ENCODE measurements at places on chromosomes 5 and 9. TPM values are rescaled to one million over a fixed set of nuclear protein-coding genes. Genes with fewer than 3 reads are reported as not detected.

GRCh38 chr5:61461417-61461816 is 129.4 kb downstream of the ZSWIM6 start:
- H3K36me3 ChIP-seq, result no peaks in the 10 kb centered on the region
- no peak overlapping the region for H3K27ac ChIP-seq
- H3K4me1 ChIP-seq, result peaks cover 52% of the 10 kb centered on the region
- no peaks in the 10 kb centered on the region for H3K27me3 ChIP-seq

- H3K4me3 ChIP-seq, result no peak overlapping the region
- DNase-seq, result no peak
- H3K36me3 ChIP-seq, result peaks cover 16% of the 10 kb centered on the region
- no peaks in the 10 kb centered on the region for H3K27me3 ChIP-seq
- H3K4me1 ChIP-seq, result peaks cover 29% of the 10 kb centered on the region
These were observed 15.0 kb downstream of the PJA2 start for GRCh38 chr5:109394806-109395205.

EIF4EBP3 gene
- 2.2 TPM for total RNA-seq

- no peak for DNase-seq
- H3K27ac ChIP-seq, result no peak overlapping the region
- no peaks in the 10 kb centered on the region for H3K36me3 ChIP-seq
- H3K4me3 ChIP-seq, result no peak overlapping the region
- peaks cover 8% of the 10 kb centered on the region for H3K27me3 ChIP-seq
These were observed 8.3 kb upstream of the ANKRD31 start for GRCh38 chr5:75245023-75245422.

DAB2 gene
- total RNA-seq, result 192 TPM

- no peaks in the 10 kb centered on the region for H3K27me3 ChIP-seq
- H3K4me3 ChIP-seq, result no peak overlapping the region
- H3K36me3 ChIP-seq, result peaks cover 6% of the 10 kb centered on the region
- H3K27ac ChIP-seq, result 0 out of 2 replicates have a peak overlapping the region, but pooled peaks have one; percentile 11
- DNase-seq, result no peak
These were observed 55.1 kb downstream of the EHMT1 start for GRCh38 chr9:137673886-137674285.

C6 gene
- total RNA-seq, result not detected

GRCh38 chr9:121767171-121767769 is 115.8 kb downstream of the DAB2IP start:
- peaks cover 6% of the 10 kb centered on the region for H3K27me3 ChIP-seq
- peak overlapping the region; percentile 52 for H3K27ac ChIP-seq
- H3K4me1 ChIP-seq, result peaks cover 72% of the 10 kb centered on the region
- H3K36me3 ChIP-seq, result peaks cover 38% of the 10 kb centered on the region

DNA sequence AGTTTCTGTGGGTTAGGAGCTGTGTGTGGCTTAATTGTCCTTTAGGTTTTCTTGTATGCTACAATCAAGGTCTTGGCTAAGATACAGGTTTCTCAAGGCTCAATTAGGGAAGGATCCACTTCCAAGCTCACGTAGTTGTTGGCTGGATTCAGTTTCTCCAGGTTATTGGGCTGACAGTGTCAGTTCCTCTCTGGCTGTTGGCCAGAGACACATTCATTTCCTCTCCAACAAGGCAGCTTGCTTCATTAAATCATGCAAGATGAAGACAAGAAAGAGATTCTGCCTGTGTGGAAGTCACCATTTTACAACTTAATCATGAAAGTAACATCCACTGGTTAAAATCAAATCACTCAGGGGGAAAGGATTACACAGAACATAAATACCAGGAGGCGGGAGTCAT is 275.7 kb upstream of the KIF2A start:
- no peak for DNase-seq
- H3K4me1 ChIP-seq, result no peaks in the 10 kb centered on the region
- no peak overlapping the region for H3K4me3 ChIP-seq
- H3K27ac ChIP-seq, result no peak overlapping the region
- H3K27me3 ChIP-seq, result no peaks in the 10 kb centered on the region

SPINK6 gene
- not detected for total RNA-seq

CYLC2 gene
- total RNA-seq, result not detected

DNA sequence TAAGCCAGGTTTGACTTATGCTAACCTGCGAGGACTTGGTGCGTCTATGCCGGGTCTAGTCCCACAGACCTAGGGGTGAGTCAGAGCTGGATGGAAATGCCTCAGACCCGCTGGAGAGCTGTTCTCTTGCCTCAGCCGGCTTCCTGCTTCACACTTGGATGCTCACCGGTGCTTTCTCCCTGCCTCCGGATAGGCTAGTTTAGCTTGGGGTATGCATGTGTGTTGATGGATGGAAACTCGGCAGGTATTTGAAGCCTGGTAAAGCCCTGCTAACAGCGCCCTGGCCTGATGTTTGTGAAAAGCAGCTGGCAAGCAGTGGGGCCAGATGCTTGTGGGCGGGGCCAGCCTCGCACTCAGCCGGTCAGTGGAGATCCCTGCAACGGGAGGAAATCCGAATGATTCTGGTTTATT is 29.3 kb downstream of the PRRC2B start:
- H3K4me1 ChIP-seq, result peaks cover 56% of the 10 kb centered on the region
- H3K27ac ChIP-seq, result peak overlapping the region; percentile 90
- DNase-seq, result peak; percentile 69
- peaks cover 8% of the 10 kb centered on the region for H3K27me3 ChIP-seq
- H3K4me3 ChIP-seq, result peak overlapping the region; percentile 72

TEX53 gene
- not detected for total RNA-seq

IFNA21 gene
- not detected for total RNA-seq

SEMA6A gene
- total RNA-seq, result 0.54 TPM

GRCh38 chr5:102922799-102923477 is 167.8 kb downstream of the PAM start:
- peaks cover 18% of the 10 kb centered on the region for H3K36me3 ChIP-seq
- H3K4me1 ChIP-seq, result peaks cover 33% of the 10 kb centered on the region
- no peaks in the 10 kb centered on the region for H3K27me3 ChIP-seq
- DNase-seq, result no peak
- no peak overlapping the region for H3K4me3 ChIP-seq
- H3K27ac ChIP-seq, result no peak overlapping the region

GRCh38 chr5:19771174-19771835 is 216.7 kb downstream of the CDH18 start:
- no peak overlapping the region for H3K4me3 ChIP-seq
- H3K36me3 ChIP-seq, result no peaks in the 10 kb centered on the region
- H3K4me1 ChIP-seq, result peaks cover 5% of the 10 kb centered on the region
- H3K27me3 ChIP-seq, result no peaks in the 10 kb centered on the region
- no peak for DNase-seq
- no peak overlapping the region for H3K27ac ChIP-seq

DNA sequence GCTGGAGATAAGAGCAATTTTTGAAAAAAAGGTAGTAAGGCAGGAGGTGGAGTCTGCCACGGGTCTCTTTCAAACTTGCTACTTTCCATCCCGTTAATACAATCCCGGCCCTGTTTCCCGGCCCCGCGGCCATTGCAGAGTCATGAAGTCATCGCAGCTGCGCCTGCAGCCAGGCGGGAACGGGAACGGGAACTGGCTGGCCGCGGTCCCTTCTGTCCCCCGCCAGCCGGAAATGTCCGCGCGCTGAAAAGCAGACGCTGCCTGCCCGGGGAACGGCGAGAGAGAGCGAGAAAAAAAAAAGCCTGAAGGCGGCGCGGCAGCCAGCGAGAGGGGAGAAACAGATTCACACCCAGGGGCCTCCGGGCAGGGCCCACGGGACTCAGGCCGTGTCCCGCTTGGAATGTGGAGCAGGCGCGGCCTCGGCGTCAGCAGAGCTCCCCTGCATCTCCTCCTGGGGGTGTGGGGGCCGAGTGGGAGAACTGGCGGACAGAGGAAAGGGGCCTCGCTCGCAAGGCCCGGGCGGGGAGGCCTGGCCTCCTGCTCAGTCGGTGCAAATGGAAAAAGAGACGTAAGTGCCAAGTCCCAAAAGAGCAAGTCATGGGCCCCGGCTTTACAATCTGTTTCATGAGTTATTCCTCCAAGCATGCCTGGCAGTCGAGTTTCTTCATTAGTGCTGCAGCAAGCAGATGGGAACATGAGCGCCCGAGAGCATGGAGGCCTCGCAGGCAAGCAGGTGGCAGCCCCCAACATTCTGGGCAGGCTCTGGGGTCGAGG is 201.2 kb upstream of the GAS1 start:
- peaks cover 28% of the 10 kb centered on the region for H3K4me1 ChIP-seq
- peak overlapping the region; percentile 100 for H3K27ac ChIP-seq
- H3K27me3 ChIP-seq, result no peaks in the 10 kb centered on the region
- DNase-seq, result peak; percentile 72
- H3K4me3 ChIP-seq, result peak overlapping the region; percentile 92

PKN3 gene
- 1.9 TPM for total RNA-seq

RFESD gene
- total RNA-seq, result 1.3 TPM

GRCh38 chr5:81209869-81210493 is 23.1 kb upstream of the CKMT2 start:
- no peak overlapping the region for H3K4me3 ChIP-seq
- H3K27me3 ChIP-seq, result peaks cover 15% of the 10 kb centered on the region
- H3K27ac ChIP-seq, result no peak overlapping the region
- no peak for DNase-seq
- H3K36me3 ChIP-seq, result no peaks in the 10 kb centered on the region
- peaks cover 6% of the 10 kb centered on the region for H3K4me1 ChIP-seq

SPAG8 gene
- 0.65 TPM for total RNA-seq

FOXD4L3 gene
- total RNA-seq, result not detected

STKLD1 gene
- 0.51 TPM for total RNA-seq

GRCh38 chr5:40332970-40333369 is 346.7 kb upstream of the PTGER4 start:
- no peak for DNase-seq
- peaks cover 3% of the 10 kb centered on the region for H3K27me3 ChIP-seq
- peak overlapping the region; percentile 20 for H3K4me3 ChIP-seq

DNA sequence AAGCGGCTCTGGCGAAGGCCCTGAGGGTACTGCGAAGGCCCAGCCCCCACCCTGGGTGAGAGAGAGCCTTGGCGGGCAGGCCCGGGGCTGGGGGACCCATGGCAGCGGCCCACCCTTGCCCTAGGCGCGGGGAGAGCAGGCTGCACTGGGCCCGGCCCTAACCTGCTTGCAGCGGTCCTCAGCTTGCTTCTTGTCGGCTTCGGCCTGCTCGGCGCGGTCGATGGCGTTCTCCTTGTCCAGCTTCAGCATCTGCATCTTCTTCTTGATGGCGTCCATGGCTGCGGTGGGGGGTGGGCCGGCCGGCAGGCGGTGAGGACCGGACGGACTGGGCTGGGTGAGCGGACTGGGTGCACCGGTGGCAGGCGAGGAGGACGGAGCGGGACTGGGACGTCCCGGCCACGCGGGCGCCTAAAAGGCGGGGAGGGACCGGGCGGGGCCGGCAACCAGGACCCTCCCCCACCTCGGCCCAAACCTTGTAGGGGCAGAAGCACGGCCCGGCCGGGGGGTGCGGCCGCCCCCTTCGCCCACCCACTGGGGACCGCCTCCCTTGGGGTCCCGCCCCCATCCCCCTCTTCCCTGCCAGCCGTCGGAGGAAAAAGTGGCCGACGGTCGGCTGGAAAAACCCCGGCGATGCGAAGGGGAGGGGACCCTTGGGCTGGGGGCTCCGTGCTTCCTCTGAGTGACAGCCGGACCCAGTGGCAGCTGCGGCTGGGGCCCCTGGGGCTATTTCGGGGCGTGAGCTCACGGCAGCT is at the start of gene TPM2:
TPM2 (minus strand) TSS at position 384 of the 752 bp plus-strand sequence; CDS start at position 276, 108 bp downstream.
- H3K4me3 ChIP-seq, result peak within 1 kb of the TSS; percentile 100
- peak within 1 kb of the TSS; percentile 97 for H3K27ac ChIP-seq
- peaks cover 50% of the 10 kb centered on the region for H3K4me1 ChIP-seq
- DNase-seq, result peak; percentile 87
- H3K36me3 ChIP-seq, result peaks cover 38% of the 10 kb centered on the region
- H3K27me3 ChIP-seq, result peaks cover 28% of the 10 kb centered on the region

GRCh38 chr9:87793292-87793691 is 67.4 kb downstream of the CTSL start:
- peak; percentile 81 for DNase-seq
- peaks cover 2% of the 10 kb centered on the region for H3K27me3 ChIP-seq
- peak overlapping the region; percentile 86 for H3K27ac ChIP-seq
- H3K4me1 ChIP-seq, result peaks cover 36% of the 10 kb centered on the region

- peaks cover 13% of the 10 kb centered on the region for H3K36me3 ChIP-seq
- peaks cover 62% of the 10 kb centered on the region for H3K4me1 ChIP-seq
- peaks cover 8% of the 10 kb centered on the region for H3K27me3 ChIP-seq
- DNase-seq, result peak; percentile 95
- peak overlapping the region; percentile 86 for H3K4me3 ChIP-seq
- peak overlapping the region; percentile 93 for H3K27ac ChIP-seq
These were observed 77.5 kb downstream of the ZSWIM6 start for GRCh38 chr5:61409568-61409967.

DNA sequence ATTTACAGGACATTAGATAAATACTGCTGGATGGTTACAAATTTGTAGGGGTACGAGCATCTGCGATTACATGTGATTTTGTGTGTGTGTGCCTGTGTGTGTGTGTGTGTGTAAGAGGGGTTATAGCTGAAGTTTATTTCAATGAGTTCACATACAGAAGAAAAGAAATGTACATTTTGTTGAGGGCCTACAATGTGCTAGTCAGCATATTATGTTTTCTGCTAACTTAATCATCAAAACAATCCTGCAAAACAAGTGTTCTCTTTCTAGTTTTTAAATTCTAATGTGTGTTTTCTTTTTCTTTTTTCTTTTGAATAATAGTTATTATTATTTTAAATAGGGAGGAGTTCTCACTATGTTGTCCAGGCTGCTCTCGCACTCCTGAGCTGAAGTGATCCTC is 305.7 kb downstream of the ARL15 start:
- no peaks in the 10 kb centered on the region for H3K36me3 ChIP-seq
- no peak overlapping the region for H3K27ac ChIP-seq
- peaks cover 23% of the 10 kb centered on the region for H3K4me1 ChIP-seq
- H3K4me3 ChIP-seq, result no peak overlapping the region

DNA sequence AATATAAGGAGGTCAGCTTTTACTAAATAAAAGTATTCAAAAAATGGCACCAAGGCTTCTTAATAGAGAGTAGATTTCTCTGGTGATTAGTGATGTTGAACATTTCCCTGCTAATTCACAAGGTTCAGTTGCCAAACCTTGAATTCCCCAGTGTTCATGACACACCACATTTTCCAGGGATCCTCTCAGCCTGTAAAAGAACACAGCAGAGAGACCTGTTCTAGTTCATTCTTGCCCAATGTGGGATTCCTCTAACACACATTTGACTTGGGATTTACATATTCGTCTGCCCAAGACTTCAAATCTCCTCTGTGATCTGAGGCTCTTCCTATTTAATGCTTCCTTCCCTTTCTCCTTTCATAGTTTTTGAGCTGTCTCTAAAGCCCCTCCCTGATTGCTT is 273.2 kb upstream of the CDH9 start:
- no peak for DNase-seq
- no peaks in the 10 kb centered on the region for H3K36me3 ChIP-seq
- no peaks in the 10 kb centered on the region for H3K27me3 ChIP-seq
- peak overlapping the region; percentile 38 for H3K4me3 ChIP-seq
- peaks cover 74% of the 10 kb centered on the region for H3K4me1 ChIP-seq
- H3K27ac ChIP-seq, result peak overlapping the region; percentile 29

PCDHA9 gene
- total RNA-seq, result not detected

PCDHB4 gene
- total RNA-seq, result 0.33 TPM

GARNL3 gene
- 0.69 TPM for total RNA-seq

DNA sequence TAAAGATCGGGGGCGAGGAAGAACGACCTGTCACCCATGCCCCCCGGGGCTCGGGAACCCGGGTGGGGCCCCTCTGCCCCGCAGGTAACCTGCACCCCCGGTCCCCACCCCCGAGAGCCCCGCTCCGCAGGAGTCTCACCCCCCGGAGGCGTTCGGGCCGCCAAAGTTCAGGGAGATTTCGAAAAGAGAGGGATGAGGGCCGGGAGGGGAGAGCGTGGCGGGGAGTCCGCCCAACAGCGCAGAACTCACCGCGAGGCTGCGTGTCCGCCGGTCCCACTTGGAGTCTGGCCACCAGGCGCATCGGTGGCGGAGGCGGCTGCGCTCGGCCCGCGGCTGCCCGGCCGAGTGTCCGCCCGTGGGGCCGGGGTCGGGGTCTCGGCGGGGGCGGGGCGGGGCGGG is at the start of gene PHF19:
PHF19 (minus strand) TSS at position 347 of the 399 bp plus-strand sequence. CDS start 2,447 bp downstream, outside the sequence.
- peak within 1 kb of the TSS; percentile 87 for H3K4me3 ChIP-seq
- DNase-seq, result no peak
- peaks cover 4% of the 10 kb centered on the region for H3K27me3 ChIP-seq
- peaks cover 41% of the 10 kb centered on the region for H3K4me1 ChIP-seq
- H3K36me3 ChIP-seq, result peaks cover 22% of the 10 kb centered on the region

C9orf153 gene
- total RNA-seq, result not detected

Measured in HFFc6 (cell line).